ENCODE measurements at places on chromosomes 3 and 15. TPM values are rescaled to one million over a fixed set of nuclear protein-coding genes. Genes with fewer than 3 reads are reported as not detected.

DNA sequence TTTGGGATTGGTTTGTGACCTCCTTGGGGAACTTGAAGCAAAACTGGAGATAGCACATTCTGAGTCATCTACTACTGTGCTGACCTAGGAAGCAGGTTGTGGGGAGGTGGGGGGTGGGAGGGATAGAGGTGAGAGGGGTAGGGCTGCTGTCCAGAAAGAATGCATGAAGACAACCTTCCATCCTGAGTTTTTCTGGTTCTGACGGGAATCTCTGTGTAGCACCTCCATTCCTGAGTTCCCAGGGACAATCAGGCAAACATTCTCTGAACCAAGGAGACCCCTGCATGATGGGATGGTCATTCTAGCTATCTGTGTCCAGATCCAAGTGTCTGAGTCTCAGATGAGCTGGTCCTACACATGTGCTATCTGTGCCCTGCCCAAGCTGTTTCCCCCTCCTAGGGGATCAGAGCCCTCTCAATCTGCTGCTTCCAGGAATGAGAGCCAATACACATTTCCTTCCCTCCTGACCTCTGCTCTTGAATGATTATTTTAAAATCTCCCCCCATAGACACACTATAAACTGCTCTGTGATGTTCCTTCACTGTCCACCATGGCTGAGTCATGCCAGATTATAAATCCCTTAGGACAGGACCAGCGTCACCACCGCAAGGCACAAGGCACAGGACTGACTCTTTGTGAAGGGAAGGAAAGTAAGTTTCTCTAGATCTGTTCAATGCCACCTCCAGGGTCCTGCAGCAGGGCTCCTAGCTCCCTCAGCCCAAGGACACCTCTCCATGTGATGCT is 2.2 kb upstream of the CD276 start:
- ATAC-seq: no peak

- ATAC-seq: no peak
Observed at GRCh38 chr3:144127700-144128099, 156.1 kb downstream of the DIPK2A start.

- ATAC-seq: no peak
Observed at GRCh38 chr3:126130081-126130855, 46.3 kb upstream of the SLC41A3 start.

GRCh38 chr3:16079519-16079918 is 95.0 kb upstream of the GALNT15 start:
- no peak for ATAC-seq

- ATAC-seq: peak; percentile 41
Observed at GRCh38 chr3:18559331-18559842, 134.2 kb upstream of the SATB1 start.

DNA sequence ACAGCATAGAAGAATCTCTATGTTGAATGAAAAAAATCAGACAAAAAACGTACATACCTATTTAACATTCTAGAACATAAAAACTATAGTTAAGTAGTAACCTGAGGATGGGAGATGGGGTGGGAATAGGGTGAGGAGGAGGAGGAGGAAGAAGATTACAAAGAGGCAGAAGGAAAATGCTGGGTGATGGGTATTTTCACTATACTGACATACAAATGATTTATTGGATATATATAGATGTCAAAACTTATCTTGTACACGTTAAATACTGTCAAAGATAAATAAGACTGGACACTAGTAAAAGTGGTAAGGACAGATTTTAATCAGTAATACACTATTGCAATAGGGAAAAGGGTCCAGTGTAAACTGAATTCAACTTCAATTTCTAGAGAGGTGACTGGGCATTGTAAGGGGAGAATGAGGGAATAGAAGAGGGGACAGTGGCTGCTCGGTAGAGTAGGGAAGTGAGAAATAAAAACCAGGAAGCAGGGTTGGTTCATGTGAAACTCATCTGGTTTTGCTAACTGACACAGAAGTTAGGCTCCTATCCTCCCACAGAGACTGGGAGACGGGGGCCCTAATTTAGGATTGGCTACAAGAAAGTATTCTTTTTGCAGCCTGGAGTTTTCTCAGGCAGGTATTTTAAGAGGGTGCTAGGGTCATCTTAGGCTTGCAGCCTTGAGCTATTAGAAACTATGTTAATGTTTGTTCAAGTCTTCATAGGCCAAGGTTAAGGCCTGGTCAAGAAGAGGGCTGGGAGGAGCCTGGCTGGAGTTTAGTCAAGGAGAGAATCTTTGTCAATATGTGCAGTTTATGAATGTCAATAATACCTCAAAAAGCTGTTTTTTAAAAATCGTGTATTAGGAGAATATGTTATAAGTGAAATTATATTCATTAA is 15.0 kb upstream of the C15orf61 start:
- no peak for ATAC-seq

- no peak for ATAC-seq
Observed at GRCh38 chr15:62109437-62109836, 42.7 kb downstream of the C2CD4A start.

DNA sequence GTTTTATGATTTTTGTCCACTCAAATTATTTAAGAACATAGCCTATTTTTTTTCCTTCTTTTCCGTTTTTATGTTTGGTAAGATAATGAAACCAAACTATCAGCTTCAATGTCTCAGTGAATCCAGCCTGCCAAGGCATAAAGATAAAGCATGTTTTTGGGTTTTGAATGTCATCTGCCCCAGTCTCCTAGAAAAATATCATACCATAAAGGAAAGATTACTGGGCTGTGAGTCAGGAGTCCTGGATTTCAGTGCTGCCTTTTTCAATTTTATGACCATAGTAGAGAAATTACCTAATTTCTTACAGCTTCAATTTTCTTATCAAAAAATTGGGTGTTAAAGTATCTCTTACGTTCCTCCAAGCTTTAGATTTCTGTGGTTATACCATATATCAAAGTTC is 87.5 kb downstream of the GAP43 start:
- no peak for ATAC-seq

NEK10 gene
- 1.6 TPM for total RNA-seq

CPN2 gene
- total RNA-seq: not detected

SST gene
- total RNA-seq: not detected
